ENCODE measurements at places on chromosomes 4 and X. TPM values are rescaled to one million over a fixed set of nuclear protein-coding genes. Genes with fewer than 3 reads are reported as not detected.

Gene KLKB1
- 0.63 TPM for total RNA-seq

Gene CCDC149
- 2.5 TPM for total RNA-seq

Gene CCDC120
- 2.9 TPM for total RNA-seq

Gene GTPBP6
- total RNA-seq, result 27.4 TPM

Gene RAB9A
- total RNA-seq, result 41.3 TPM

Gene MAGEC1
- not detected for total RNA-seq

Gene QRFPR
- total RNA-seq, result not detected
